ENCODE measurements at places on chromosomes 1 and 21.

DNA sequence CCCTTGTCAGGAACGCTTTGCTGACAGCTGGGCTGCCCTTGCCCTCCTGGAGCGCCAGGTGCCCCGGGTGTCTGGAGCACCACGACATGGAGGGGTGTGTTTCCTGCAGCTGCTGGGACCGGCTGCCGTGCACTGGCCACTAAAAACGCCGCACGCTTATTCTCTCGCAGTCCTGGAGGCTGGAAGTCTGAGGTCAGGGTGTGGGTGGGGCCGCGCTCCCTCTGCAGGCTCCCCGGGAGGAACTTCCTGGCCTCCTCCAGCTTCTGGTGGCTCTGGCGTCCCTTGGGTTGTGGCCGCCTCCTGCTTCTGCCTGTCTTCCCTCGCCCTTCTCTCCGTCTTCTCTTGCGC lies 28.0 kb upstream of the PLCH2 start:
- no peak for DNase-seq

DNA sequence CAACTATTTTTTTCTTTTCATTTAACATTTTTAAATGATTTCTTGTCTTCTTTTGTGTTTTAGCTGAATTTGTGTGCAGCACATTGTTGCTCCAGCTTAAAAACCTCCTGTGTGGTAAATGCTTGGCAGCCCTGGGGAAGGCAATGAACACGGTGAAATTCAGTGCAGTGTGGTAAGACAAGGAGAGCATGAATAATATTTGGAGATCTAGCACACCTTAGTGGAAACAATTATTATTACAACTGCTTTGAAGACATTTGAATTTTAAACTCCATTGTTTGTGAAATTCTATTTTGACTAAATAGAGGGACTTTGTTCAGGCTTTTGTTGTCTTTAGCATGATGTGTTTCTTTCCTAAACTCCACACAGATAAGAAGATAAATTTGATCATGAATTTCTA lies 242.6 kb upstream of the CXADR start:
- DNase-seq, result no peak

DNA sequence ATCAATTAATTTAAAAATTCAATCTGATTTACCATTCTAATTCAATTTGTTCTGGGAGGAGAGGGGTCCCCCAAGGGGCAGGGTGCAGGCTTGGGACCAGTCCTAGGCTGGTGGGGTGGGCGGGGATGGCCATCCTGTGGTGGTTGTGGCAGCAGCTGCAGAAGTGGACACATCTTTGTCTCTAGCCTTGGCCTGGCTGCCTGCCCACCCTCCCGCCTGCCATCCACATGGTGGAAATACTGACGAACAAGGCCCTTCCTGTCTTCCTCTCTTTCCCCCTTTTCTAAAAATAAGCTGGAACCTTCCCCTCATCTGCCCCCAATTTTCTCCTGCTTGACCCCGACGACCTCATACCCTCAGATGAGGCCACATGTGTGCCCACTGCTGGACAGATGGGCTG lies 130.9 kb downstream of the FOXD2 start:
- no peak for DNase-seq

- DNase-seq, result no peak
Observed at GRCh38 chr1:29700491-29700890, 464.2 kb downstream of the PTPRU start.

- DNase-seq, result no peak
Observed at GRCh38 chr1:217495249-217495648, 135.6 kb downstream of the GPATCH2 start.

DNA sequence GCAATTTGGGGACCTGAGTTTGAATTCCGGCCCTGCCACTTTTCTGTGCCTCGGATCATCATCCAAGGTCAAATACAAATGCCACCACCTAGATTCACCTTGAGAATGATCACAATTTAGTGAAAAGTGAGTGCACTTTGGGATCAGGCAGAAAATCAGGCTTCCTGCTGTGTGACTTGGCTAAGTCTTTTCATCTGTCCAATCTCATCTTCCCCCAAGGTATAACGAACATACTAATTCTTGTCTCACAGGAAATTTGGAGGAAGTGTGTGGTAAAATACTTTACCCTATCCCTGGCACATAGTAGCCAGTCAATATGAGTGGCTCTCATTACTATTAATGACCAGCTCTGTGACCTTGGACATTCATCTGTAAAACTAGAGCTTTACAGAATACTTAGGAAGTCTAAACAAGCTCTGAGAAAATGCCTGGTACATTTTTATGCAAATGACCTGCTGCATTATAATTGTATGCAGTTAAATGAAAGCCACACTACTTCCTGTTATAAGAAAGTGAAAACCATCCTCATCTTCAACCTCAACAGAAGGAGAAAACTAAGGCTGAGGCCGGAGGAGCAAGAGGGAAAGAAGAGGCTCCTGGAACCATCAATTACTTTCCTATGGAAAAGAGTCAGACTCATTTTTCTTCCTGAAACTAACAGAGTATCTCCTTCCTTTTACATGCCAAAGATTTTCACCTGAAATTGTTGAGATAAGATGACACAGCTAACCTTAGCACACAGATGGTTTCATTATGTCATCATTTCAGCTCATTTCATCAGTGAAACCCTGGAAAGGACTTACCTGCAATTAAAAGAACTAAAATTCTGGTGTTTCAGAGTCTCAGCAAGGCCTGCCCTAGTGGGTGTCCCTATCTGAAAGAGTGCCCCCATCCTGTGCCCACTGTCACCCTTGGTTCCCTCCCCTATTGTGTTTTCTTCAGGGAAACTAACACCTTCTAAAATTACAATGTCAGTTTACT lies 32.6 kb upstream of the RGS8 start:
- no peak for DNase-seq

DNA sequence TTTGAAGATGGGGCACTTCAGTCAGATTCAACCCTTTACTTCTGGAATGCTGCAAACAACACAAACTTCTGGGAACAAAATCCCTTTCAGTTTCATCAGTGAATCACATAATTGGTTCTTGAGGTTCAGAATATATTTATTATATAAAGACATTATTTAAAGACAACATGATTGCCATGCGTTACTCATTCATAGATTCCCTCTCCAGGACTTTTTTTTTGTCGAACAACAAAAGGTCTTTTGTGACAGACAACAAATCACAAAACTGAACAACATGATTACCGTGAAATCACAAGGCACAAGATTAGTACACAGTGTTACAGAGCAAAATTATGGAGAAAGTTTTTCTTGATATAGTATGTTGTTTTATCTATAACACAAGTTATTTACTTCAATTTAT lies 1815.0 kb downstream of the NCAM2 start:
- DNase-seq, result no peak

DNA sequence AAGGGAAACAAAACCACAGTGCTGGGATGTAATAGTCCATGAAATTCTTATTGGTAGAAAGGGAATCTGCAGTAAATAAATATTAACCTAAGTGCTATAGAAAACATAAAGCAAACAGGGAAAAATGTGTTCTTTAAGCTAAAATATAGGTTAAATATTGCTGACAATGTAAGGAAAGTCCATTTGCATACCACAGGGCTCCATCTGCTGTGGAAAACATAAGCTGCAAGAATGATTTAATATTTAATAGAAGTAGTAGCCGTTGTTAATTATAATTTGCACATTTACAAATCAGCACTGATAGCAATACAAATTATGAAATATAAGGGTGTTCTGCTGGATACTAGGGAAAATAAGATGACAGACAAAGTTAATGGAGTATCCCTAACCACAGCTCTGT lies 444.9 kb upstream of the PKN2 start:
- no peak for DNase-seq

- DNase-seq, result no peak
Observed at GRCh38 chr1:15703562-15703961, 19.4 kb downstream of the PLEKHM2 start.

DNA sequence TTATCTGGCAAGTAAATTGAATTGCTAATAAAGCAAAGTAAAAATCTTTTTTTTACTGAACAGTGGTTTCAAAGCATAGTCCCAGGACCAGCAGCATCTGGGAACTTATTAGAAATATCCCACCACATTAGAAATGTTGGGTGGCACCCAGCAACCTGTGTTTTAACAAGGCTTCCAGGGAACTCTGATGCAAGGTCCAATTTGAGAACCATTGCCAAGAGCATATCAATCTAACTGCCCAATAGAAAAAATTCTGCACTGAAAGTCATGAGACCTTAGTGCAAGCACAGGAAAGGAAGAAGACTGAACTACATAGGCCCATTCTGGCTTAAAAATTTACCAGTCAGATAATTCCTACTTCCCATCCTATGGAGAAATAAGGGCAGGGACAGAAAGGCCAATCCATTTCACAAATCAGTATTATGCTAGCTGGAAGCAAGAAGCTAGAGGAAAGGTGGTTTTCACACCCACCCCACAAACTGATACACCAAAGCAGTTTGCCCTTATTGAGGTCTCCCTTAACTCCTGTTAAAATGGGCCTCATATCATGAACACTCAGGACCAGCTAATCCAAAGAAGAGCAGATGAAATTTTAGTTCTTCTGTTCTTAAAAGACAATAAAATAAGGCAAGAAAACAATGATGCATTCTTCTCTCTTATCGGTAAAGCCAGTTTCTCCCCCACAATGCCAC lies 17.5 kb upstream of the C1orf105 start:
- no peak for DNase-seq

DNA sequence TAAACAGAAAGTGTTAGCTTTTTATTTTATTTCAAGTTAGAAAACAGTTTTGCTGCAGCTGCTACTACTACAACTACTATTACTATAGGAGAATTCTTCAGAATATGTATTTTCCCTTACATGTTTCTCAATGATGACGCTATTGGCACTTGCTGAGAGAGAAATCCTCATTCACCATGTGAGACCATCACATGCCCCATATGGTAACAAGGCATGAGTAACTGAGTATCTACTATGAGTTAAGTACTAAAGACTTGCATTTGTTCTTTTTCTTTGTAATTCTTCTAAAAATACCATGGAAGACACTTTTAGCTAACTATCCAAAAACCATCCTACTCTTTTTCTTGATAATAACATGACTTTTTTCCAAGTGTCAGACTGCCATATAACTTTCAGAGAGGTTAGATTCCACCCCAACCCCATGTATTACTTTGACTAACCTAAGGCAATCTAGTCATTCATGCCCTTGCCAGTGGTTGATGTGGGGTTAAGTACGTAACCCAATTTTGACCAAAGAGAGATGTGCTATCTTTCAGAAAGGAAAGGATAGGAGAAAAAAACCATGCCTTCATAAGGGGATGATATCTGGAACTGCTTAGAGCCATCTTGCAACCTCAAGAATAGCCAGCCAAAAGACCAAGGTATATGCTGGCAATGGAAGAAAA lies 42.9 kb downstream of the COP1 start:
- no peak for DNase-seq

- DNase-seq, result no peak
Observed at GRCh38 chr1:225677350-225678124, 24.6 kb upstream of the ENAH start.

- DNase-seq, result no peak
Observed at GRCh38 chr1:183222909-183223308, 36.8 kb downstream of the LAMC2 start.

GRCh38 chr1:230852959-230853358 lies 15.4 kb downstream of the C1orf198 start:
- DNase-seq, result no peak
